ENCODE measurements at places on chromosomes 2 and 18.
A peak's percentile ranks its signal among the peaks of the same experiment; 100 is the strongest.

DNA sequence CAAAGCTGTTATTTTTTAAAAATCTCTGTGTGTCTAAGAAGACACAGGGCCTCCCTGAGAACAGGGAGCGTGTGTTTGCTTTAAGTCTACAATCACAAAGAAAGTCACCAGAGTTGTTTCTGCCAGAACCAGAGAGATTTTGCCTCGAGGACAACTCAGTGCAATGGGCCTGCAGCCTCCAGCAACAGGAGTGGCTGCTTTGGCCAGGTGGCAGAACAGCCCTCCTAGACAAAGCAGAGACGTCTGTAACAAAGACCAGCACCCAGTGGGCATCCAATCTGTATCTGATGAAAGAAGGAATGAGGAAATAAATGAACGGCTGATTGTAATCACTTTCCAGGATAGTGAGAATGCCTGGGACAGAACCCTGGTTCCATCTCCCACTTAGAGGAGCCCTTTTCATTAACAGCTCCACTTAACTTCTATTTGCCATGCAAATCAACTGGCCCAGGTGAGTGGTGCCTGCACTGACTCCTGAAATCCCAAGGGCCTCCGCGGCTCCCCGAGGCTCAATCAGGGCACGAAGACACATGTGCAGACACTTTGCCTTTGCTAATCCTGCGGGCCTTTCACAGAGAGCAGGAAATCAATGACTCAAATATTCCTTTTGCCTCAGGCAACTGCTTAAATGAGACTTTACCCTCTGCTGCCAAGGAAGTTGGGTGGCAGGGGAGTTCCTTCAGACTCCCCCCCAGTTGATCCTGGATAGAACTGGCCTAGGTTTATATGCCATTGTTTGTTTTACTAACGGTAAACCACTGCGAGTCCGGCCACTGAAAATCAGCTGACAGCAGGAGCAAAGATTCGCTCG is 146.5 kb downstream of the CABLES1 start:
- DNase-seq = no peak

GRCh38 chr2:101041413-101041812 is 39.3 kb downstream of the RPL31 start:
- no peak for DNase-seq

DNA sequence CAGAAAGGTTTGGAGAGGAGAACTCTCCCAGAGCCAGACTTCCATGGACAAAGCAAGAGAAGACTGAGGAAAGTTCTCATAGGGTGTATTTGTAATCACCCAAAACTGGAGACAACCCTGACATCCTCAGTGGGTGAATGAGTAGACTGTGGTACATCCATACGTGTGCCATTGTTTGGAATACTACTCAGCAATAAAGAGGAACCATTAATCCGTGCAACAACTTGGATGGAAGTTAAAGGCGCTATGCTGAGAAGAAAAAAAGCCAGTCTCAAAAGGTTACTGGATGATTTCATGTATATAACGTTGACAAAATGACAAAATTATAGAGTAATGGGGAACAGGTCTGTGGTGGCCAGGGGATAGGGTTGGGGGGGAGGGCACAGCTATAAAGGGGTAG is 24.1 kb upstream of the TMEM214 start:
- DNase-seq = no peak

DNA sequence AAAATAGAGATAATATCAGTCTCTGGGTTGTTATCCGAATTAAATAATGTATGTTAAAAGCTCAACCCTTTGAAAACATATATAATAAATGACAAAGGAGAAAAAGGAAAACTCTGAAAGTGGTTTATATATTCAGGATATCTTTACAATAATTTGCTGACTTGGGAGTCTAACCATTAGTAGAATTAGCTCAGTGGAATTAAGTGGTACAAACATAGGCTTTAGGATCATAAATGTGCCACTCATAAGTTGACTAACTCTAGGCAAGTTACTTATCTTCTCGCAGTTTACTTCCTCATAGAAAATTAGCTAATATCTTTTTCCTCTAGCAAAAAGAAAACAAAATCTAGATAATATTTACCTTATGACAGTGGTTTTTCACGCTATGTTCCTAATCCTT is 44.6 kb downstream of the HEATR5B start:
- DNase-seq = no peak

- DNase-seq = peak; percentile 58
Measured at GRCh38 chr2:12502759-12503158, 214.0 kb upstream of the TRIB2 start.

DNA sequence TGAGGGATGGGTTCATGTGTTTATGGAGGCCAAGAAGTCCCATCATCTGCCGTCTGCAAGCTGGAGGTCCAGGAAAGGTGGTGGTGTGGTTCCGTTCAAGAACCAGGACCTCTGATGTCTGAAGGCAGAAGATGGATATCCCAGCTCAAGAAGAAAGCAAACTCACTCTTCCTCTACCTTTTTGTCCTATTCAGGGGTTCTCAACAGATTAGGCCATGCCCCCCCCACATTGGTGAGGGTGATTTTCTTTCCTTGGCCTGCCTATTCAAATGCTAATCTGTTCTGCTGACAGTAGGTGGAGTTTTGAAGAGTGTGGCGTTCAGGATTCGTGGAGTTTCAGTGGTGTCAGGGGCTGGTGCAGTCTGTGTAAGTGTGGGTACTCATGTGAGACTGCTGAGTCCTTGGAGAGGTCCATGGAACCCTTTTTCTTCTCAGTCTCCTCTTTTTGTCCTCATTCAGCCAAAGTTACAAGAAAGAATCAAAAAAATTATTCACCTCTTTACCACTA is 5.9 kb downstream of the MSL3B start:
- DNase-seq = no peak

GRCh38 chr2:192345287-192345686 is 150.6 kb upstream of the TMEFF2 start:
- no peak for DNase-seq

DNA sequence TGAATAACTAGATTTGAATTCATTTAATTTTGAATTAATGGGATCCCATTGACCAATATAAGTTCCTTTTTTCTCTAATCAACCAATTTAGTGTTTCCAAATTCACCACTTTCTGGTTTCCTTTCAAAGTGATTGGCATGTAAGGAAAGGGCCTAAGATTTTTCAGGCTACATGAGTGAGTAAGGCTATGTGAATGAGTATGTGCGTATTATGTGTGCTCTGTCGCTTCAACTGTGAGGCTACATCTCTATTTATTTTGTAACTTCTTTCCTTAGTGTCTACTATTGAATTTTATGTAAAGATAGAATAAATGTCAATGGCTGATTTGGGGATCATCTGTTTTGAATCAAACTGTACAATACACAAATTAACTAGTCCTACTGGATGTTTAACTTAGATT is 110.6 kb downstream of the ABCA12 start:
- DNase-seq = no peak

DNA sequence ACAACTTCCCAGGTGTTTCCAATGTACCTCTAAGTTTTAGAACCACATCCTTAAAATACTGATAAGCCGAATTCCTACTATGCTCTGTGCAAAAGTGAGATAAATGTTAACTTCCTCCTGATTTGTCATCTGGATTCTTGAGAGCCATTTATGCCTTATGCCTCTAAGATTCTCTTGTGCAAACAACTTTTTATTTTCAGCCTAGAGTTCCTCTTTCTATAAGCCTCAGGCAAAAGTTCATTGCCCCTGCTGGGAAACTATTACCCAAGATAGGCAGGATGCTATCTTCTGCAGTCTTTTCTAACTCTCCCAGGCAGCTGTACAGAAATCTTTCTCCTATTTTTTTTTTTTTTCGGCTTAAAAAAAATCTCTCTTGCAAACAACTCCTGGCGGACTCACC is 216.1 kb downstream of the KCNJ3 start:
- no peak for DNase-seq

DNA sequence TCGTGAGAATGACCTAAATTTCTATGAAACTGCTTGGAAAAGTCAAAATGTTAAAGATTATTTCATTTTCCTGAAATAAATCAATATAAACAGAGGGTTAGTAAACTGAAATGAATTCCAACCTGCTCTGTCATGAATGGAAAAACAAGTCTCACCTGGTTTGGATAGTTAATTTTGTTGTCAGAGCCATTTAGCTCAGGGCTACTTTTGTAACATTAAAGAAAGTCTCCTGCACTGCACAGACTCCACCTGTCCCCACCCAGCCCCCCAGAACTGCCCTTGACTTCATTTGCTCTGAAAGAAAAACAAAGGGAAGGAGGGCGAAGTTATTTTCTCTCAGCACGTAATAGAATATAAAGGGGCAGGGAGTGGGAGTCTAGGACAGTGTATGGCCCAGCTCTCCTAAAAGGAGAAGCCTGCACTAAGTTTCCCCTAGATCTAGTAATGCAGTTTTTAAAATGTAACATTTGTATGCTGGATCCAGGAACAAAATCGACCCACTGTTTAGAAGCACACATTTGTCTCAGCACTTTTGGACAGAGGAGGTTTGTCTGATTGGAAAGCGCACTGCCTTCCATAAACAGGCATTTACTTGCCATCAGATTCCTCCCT is 54.2 kb upstream of the ACSL3 start:
- no peak for DNase-seq

DNA sequence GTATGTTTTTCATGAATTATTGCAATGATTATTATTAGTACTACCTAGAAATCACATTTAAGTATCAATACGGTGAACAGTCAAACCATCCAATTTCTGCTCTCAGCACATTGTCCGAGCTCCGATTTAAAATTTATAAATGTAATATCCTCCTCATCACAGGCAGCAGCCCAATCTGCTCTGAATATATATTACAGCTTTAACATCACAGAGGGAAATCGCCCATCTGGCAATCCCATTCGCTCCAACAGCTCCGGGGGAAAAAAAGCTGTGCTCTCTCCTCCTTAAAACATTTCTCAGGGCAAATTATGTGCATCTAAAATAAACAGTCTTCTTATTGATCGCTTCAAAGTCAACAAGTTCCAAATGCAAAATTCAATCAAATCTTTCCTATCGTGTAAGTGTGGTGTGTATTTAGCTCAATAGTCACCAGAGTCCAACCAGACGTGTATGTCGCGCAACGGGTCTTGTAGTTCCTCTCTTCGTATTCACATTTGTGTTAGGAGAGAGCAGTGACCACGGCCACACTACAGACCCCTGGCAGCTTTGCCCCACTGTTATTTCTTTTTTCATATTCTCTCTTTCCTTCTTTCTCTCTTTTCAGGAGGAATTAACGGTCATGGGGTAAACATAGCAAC is 2.4 kb downstream of the FIGN start:
- DNase-seq = no peak

Measured in activated CD4-positive, alpha-beta T cell treated with anti-CD3 and anti-CD28 coated beads for 48 hours (primary cell).